Type B pancreatic cell (in vitro differentiated cells): ENCODE measurements at places on chromosomes 13 and 19. TPM values are rescaled to one million over a fixed set of nuclear protein-coding genes. Genes with fewer than 3 reads are reported as not detected.

ARHGAP45 gene
- total RNA-seq: 2.6 and 4.5 TPM in 2 replicates

ADAT3 gene
- 12.1 and 13.9 TPM in 2 replicates for total RNA-seq

CPB2 gene
- 0.19 and 0.31 TPM in 2 replicates for total RNA-seq

DLEU7 gene
- total RNA-seq: 14.4 TPM in 1 of 2 replicates, not detected in the other

TEX29 gene
- 0.62 and 0.92 TPM in 2 replicates for total RNA-seq

ZNF296 gene
- total RNA-seq: 2.2 and 3.7 TPM in 2 replicates

IL4I1 gene
- 0.58 and 0.74 TPM in 2 replicates for total RNA-seq

ZNF534 gene
- 0.36 TPM in 1 of 2 replicates, not detected in the other for total RNA-seq

ZNF536 gene
- total RNA-seq: 0.57 and 9.2 TPM in 2 replicates

FGF22 gene
- total RNA-seq: not detected in 2 replicates

SIGLEC5 gene
- total RNA-seq: not detected in 2 replicates

CEACAM7 gene
- total RNA-seq: 4.4 and 8.0 TPM in 2 replicates

ELSPBP1 gene
- total RNA-seq: not detected in 2 replicates

ZNF565 gene
- 5.6 and 6.8 TPM in 2 replicates for total RNA-seq

CEACAM21 gene
- total RNA-seq: not detected in 2 replicates

TSSK6 gene
- total RNA-seq: 1.5 and 2.3 TPM in 2 replicates

GGN gene
- 1.1 and 1.5 TPM in 2 replicates for total RNA-seq

METTL21C gene
- not detected in 2 replicates for total RNA-seq

TMEM255B gene
- total RNA-seq: 0.92 and 1.9 TPM in 2 replicates
